ENCODE measurements at places on chromosomes 13 and 19.

DNA sequence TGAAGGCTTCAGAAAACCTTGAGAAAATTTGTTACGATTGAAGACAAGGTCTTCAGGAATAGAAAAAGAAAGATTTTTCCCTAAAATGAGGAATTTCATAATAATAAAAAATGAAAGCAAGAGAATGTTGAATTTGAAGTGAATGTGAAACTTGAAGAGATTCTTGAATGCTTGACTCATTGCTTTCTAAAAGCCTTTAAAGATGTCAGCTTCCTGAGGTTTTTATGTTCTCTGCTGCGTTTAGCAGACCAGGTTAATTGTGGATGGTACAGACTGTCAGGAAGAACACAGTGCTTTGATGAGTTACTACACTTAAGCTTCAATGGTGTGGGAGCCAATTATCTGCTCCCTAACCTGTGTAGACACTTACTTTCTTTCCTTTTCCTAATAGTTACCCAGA lies 96.3 kb upstream of the FNDC3A start:
- DNase-seq: no peak

GRCh38 chr13:111901267-111901915 lies 165.6 kb upstream of the SOX1 start:
- DNase-seq: no peak

DNA sequence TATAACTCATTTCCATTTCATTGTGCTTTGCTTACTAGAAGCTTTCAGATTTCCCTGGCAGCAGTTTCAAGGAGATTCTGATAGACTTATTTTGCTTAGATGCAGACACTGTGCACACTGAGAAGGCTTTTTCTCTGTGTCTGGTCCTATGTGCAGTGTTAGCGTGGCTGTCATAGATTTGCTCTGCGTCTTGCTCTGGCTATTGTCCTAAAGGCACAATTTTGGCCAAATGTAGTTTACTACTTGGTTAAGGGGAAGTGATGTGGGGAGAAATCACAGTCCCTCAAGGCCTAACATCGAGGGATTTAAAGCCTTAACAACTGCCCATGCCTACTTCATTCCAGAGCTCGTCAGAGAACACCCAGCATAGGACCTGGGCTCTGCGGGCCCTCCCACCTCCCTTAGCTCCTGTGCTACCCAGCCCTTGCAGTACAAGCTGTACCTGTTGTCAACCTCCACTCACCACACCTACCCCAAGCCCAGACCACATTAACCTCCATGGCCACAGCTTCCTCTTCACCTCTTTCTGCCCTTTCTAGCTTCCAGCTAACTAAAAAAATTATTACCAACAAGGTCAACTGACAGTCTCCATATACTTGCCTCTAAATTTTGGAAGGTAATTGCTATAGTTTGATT lies 38.9 kb upstream of the KATNAL1 start:
- no peak for DNase-seq

DNA sequence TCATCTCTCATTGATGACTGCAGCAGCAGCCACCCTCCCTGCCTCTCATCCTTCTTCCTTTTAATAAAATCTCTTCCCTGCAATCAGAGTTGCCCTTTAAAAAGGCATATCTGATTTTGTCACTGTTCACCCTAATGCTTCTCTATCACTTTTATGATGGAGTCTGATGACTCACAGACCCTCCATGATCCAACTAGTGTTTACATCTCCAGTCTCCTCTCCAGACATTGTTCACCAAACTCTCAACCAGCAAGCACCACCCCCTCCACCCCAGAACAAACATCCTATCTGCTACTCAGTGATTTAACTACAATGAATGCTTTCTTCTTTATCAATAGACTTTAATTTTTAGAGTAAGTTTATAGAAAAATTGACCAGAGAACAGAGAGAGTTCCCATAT lies 59.5 kb downstream of the TNFSF11 start:
- DNase-seq: no peak

DNA sequence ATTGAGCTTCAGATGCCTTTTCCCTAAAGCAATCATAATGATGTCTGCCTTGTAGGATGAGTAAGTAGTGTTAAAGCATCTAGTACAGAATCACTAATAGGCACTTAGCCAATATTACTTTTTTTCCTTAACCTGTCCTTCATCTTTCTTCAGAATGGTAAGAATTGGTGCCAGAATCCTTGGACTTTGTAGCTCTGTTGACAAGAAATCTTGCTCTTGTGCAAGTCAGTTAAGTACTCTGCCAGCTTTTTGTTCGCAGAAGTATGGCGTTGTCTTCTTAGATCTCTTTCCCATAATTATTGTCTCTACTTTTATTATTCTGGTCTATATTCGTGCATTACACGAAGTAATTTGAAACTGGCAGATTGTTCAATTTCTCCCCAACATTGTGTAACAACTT lies 554.5 kb downstream of the PCDH9 start:
- no peak for DNase-seq

GRCh38 chr13:28983641-28984040 lies 163.5 kb downstream of the MTUS2 start:
- DNase-seq: no peak

DNA sequence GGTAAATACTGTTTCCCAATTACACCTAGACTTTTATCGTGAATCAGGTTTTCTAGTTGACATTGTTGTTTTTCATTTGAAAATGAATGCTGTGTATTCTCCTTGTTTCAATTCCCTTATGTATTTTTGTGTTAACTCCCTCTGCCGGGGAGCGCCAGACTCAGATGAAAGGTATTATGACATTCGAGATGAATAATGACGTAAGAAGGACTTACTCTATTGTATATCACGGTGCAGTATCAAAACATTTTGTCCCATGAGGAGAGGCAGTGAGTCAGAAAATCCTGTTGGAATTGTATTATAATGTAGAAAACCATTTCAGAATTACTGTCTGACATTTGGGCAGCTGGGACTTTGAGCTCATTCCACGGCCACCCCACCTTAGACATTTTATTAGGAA lies 61.6 kb downstream of the LRCH1 start:
- no peak for DNase-seq
